GM20000 (cell line): ENCODE measurements at places on chromosomes 6 and 20.

GRCh38 chr6:70864401-70864800, 92.5 kb downstream of the B3GAT2 start:
- no peak for DNase-seq

GRCh38 chr6:30615958-30616810, 859 bp downstream of the PPP1R10 start:
- no peak for DNase-seq

GRCh38 chr6:157584036-157584435, 203.0 kb downstream of the ZDHHC14 start:
- DNase-seq, result no peak

DNA sequence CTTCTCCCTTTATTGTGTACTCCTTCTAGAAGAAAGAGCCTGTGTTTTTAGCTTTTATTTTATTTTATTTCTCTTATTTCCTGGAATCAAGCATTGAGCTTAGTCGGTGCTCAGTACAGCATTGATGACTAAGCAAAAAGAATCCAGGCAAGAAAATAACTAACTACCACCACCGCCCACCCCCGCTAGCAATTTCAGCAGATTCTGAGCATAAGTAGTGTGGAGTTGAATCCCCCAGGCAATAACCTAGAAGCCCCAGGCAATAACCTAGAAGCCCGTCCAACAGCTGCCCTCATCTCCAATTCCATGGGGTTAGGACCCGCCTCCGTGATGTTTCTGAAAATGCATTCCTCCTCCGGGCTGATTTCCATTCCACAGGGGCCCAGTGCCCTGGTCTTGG, 258.0 kb upstream of the TAB2 start:
- DNase-seq, result no peak

DNA sequence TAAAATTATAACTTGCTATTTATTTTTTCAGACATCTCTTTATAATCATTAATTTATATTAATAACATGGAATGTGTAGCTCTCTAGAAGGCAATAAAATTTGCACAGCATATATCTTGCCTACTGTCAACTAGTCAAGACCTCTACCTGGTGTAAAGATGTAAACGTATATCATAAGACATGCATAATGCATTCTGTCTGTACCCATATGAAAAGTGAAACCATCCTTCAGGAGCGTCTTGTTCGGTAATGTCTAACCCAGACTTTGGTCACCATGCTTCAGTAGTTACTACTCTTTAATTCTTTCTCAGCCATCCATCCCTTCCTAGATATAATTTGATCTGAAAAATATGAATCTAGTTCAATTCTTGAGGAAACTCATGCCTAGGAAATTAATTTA, 21.0 kb downstream of the CEP43 start:
- DNase-seq, result peak; percentile 56

- no peak for DNase-seq
These were observed 14.9 kb downstream of the PHACTR2 start for GRCh38 chr6:143692696-143693095.

DNA sequence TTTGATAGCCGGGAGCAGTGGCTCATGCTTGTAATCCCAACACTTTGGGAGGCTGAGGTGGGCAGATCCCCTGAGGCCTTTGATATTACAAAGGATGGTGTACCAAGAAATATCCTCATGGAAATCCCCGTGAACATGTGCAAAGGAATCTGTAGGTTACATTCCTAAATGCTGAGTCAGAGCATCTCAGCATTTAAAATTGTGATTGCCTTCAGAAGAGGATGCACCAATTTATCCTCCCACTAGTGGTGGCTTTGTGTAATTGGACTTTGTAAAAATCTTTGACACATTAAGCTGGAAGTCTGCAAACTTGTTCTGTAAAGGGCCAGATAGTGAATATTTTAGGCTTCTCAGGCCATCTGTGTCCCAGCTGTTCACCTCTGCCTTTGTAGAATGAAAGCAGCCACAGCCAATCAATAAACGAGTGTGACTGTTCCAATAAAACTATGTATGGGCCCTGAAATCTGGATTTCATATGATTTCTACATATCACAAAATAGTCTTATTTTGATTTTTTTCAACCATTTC, 11.8 kb downstream of the TMEM14B start:
- DNase-seq, result peak; percentile 18

DNA sequence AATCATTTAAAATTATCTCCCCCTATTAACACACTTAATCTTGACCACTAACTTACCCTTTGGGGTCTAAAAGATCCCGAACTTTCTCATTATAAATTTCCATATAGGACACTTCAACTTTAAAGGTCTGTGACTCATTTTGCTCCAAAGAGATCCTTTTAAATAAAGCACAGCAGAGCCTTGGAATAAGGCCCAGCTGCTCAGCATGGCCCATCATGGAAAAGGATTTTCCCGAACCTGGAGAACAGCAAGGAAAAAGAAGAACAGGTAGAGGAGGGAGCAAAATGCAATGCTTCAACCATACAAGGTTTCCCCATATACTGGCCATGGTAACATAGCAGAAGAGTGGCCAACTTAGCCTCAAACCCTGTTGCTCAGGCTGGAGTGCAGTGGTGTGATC, 132.1 kb downstream of the KIF13A start:
- no peak for DNase-seq

GRCh38 chr20:37538003-37538402, 10.3 kb upstream of the BLCAP start:
- DNase-seq, result no peak

DNA sequence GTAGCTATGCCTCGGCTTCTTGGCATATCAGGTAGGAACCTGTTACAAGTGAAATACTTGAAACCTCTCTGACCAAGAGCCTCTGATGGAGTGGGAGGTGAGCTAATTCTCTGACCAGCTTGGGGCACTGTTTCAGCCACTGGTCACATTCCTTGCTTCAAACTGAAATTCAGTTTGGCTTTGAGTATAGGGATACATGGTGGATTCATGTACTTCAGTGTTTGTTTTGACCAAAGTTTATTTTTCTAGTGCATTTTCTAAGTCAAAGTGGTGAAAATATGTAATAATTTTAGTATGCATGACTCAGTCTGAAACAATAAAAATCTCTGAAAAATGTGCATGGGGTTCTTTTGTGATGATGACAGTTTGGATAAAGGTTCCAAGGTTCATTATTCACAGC, 18.6 kb downstream of the TTPAL start:
- DNase-seq, result no peak

DNA sequence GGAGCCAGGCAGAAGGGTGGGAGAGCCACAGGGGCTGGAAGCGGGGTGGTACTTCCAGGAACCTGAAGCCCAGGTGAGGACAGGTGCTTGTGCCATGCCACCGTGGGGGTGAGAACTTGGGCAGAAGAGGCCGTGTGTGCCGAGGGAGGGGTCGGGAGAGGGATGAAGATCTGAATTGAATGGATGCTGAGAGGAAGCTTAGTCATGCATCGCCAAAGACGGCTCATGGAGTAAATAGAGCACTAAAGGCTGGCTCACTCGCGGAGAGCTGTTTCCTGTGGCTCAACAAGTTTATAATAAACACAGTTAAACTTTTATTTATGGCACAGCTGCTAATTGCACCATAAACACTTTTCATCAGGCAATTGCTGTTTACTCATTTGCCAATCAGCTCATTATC, 21.7 kb upstream of the MYT1 start:
- no peak for DNase-seq
